ENCODE measurements at places on chromosomes 16 and 17. TPM values are rescaled to one million over a fixed set of nuclear protein-coding genes. Genes with fewer than 3 reads are reported as not detected.

TRPV3 gene
- 0.52 TPM for total RNA-seq

RNF112 gene
- 2.1 TPM for total RNA-seq

GP1BA gene
- total RNA-seq = under 0.01 TPM

STH gene
- total RNA-seq = not detected

HAS3 gene
- under 0.01 TPM for total RNA-seq

ALOXE3 gene
- not detected for total RNA-seq

ENPP7 gene
- not detected for total RNA-seq
